ENCODE measurements at places on chromosomes 2 and 18.

DNA sequence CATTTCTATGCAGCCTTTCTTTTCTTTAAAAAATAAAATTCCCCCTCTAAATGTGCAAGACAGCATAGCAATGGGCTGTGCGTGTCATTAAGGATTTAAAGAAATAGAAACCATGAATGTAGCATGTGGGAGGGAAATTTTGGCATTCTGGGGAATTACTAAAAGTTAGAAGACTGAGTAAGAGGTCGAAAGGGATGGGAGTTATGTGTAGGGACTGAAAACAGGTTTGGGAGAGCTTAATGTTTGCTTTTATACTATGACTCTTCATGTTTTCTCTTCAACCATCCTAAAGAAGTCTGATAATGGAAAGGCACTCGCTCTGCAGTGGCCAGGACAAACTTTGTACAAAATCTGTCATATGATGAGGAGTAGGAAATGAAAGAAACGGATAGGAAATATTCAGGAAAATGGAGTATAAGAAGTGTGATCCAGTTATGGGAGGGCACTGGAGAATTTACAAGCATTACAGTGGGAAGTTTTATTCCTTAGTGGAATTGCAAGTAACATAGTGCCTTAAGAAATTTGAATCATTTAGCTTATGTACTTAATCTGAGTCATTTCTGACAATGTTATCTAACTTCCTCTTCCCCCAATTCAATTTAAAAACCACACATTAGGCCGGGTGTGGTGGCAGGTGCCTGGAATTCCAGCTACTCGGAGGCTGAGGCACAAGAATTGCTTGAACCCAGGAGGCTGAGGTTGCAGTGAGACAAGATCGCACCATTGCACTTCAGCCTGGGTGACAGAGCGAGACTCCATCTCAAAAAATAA lies 20.6 kb downstream of the TMEM87B start:
- DNase-seq: no peak

DNA sequence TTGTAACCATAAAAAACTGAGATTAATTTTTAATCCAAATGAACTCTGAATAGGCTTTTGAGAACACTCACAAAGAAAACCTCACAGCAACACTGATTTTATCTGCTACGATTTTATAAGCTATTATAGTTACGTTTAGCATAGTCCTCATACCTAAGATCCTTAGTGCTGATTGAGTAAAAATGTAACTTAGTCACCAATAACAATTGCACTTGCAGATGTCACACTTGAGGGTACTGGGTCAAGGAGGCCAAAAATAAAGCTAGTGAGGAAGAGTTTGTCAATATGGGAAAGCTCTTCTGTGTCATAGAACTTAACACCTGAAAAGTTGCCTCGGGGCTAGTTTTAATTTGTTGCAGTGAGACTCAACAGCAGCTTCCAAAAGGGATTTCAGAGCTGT lies 706.5 kb upstream of the FAM98A start:
- no peak for DNase-seq

DNA sequence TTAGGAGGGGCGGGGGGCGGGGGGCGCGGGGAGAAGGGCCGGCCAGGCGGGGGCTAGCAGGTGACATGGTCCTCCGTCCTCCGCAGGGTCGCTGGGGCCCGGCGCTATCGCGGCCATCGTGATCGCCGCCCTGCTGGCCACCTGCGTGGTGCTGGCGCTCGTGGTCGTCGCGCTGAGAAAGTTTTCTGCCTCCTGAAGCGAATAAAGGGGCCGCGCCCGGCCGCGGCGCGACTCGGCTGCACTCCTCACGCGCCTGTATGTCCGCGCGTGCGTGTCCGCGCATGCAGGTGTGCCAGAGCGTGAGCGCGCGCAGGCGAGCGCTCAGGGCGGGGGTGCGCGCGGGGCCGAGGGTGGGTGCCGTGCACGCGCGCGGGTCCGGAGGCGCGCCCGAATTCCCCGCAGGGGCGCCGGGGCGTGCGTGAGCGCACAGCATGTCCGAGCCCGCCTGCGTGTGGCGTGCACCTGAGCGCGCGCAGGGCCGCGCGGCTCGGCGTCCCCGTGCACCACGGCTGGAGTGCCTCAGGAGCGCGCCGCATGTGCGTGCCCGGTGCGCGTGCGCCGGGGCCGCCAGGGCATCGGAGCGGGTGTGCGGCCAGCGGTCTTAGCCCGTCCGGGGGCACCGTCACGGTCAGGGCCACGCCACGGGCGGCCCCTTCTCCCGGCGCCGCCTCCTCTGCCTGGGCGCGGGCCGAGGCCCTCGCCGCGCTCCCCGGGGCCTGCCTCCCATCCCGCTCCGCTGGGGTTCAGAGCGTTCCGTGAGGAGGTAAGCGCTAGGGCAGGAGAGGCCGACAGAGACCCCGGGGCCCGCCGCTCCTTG lies 6.3 kb downstream of the SNORC start:
- peak; percentile 29 for DNase-seq

DNA sequence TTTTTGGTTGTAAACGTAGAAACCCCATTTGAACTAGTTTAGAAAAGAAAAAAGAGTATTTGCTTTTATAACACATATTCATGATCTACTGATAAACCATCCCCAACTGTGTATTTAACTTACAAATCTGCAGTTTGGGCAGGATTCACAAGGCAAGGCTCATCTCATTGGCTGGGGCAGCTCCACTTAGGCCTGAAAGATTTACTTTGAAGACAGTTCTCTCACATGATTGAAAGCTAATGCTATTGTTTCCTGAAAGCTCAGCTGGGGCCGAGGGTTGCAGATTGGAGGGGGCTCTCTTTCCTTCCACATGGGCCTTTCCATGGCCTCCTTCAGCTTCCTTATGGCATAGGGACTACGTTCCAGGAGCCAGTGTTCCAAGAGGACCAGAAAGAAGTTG lies 47.4 kb downstream of the ARHGAP15 start:
- no peak for DNase-seq

DNA sequence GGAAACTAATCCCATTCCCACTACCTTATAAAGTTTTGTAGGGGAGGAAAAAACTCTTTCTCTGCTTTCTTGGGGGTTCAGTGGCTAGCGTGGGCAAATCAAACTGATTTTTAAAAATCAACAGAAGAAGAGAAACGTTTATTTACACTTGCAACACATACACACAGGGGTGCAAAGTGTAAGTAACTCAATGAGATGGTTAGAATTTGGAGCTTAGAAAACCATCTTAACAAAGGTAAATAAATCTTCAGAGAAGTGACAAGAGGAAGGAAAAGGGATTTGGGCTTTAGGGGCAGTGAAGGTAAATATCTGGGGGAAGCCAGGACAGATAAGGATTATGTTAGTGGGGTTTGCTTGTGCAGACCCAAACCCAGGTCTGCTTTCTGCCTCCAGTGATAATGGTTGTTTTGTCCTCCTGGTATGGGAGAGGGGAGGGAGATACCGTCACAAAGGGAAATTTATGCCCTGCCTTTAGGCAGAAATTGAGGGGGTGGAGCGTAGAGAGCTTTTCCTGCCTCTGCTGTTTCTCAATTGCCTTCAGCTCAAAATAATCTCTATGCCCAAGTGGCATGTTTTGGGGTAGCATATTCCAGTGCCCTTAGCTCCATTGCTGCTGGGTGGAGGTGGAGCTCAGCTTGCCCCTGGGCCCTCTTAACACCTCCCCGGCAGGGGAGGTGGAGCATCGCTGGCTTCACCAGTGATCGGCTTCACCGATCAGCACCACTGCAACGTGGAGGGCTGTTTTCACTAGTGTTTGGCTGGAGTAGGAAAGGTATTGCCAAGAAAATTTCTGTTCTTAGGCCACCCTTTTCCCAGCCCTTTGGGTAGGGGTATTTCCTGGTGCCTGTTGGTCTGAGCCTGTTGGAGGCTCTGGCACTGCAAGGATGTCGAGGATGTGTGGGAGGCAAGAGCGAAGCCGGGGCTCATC lies 92.2 kb downstream of the TEX51 start:
- DNase-seq: no peak

GRCh38 chr2:150319658-150320555 lies 167.6 kb downstream of the RND3 start:
- DNase-seq: no peak

GRCh38 chr2:188068093-188068492 lies 223.6 kb upstream of the GULP1 start:
- no peak for DNase-seq

GRCh38 chr18:62324917-62325805 lies at the start of gene TNFRSF11A:
Gene TNFRSF11A, plus strand, starts transcription at chr18:62325310. Its CDS starts 43 bp downstream, at chr18:62325353.
- DNase-seq: no peak
